ENCODE measurements at places on chromosomes 7 and 10.

DNA sequence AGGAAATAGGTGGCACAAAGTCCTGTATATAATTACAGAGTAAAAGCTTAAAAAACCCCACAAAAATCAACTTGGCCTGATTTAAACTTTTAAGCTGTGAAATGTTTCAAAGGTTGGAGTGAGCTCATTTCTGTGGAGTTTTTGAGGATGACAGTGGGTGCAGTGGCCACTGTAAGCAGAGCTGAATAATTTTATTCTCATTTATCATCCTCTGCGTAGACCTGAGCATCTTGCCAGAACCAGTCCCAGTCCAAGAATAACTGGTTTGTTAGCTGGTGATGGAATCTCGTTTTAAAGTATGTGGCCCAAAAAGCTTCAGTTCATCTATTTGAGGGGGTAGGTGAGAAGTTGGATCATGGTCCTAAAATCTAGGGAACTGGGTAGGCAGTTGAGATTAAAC is 4.4 kb downstream of the BMPER start:
- DNase-seq, result no peak

DNA sequence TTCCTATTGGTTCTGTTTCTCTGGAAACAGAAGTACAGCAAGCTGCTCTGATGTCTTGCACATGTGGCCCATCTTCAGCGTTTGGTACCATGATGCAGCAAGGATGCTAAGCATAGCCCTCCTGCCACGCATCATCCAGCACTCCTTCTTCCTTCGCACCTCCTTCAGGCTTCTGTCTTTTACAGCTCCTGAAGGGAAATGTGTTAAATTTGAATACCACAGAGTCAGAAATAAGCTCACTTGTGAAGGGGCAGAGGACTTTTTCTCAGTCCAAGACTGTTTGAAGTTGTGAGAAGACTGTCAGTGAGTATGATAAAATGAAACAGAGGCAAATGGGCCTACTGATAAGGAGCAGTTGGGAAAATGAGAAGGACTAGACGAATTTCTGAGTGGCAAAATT is 20.7 kb downstream of the TSPAN13 start:
- no peak for DNase-seq

GRCh38 chr10:28090506-28090905 is 91.6 kb upstream of the ODAD2 start:
- no peak for DNase-seq

- no peak for DNase-seq
Measured at GRCh38 chr7:83439026-83439425, 209.9 kb downstream of the SEMA3E start.

Measured in SW480 (cell line).